GM12892 (cell line): ENCODE measurements at places on chromosomes 1 and 21.

- DNase-seq = peak; percentile 4
Measured at GRCh38 chr1:184494929-184495328, 108.1 kb downstream of the C1orf21 start.

GRCh38 chr1:229001467-229002011 lies 266.3 kb downstream of the RHOU start:
- DNase-seq = no peak

- DNase-seq = peak; percentile 64
Measured at GRCh38 chr1:184664042-184664660, 90.5 kb downstream of the EDEM3 start.

GRCh38 chr1:205748403-205749233 lies 1.4 kb downstream of the NUCKS1 start:
- DNase-seq = no peak

DNA sequence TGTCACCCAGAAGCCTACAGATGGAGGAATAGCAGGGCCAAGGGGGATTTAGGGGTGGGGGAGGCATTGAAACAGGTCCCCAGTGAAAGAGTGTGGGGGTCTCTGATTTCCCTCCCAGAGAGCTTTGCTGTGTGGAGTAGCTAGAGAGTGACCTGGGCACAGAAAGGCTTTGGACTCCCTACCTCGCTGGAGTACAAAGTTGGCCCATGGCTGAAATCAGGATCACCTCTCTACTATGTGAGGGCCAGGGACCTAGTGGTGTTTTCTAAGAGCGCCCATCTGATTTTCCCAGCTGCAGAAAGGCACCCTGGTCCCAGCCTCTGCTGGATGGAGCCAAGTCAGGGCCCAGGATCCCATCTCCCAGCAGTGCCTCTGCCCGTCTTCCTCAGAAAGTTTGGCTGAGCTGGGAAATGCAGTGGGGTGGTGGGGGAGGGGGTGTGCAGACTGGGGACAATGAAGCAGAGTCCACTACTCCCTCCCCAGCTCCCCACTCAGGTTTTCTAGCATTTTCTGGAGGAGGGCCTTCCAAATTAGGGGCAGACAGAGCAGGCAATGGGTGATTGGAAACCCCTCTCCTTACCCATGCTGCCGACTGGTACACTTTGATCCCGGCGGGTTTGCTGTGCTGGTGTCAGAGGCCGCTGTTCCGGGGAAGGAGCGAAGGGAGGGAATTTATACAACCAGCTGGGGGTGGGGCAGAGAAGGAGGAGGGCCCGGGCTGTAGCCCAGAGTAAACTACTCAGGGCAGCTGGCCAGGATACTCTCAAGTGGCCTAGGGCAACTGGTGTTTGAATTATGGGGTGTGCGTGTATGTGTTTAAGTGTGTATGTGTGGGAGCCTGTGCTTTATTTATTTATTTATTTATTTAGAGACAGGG lies at the start of gene SELENBP1:
Gene SELENBP1 (minus strand): TSS at position 648 of the 877 bp plus-strand sequence. CDS start 64 bp downstream, at position 584.
- no peak for DNase-seq

- no peak for DNase-seq
Measured at GRCh38 chr1:25793585-25794170, 6.3 kb upstream of the SELENON start.

DNA sequence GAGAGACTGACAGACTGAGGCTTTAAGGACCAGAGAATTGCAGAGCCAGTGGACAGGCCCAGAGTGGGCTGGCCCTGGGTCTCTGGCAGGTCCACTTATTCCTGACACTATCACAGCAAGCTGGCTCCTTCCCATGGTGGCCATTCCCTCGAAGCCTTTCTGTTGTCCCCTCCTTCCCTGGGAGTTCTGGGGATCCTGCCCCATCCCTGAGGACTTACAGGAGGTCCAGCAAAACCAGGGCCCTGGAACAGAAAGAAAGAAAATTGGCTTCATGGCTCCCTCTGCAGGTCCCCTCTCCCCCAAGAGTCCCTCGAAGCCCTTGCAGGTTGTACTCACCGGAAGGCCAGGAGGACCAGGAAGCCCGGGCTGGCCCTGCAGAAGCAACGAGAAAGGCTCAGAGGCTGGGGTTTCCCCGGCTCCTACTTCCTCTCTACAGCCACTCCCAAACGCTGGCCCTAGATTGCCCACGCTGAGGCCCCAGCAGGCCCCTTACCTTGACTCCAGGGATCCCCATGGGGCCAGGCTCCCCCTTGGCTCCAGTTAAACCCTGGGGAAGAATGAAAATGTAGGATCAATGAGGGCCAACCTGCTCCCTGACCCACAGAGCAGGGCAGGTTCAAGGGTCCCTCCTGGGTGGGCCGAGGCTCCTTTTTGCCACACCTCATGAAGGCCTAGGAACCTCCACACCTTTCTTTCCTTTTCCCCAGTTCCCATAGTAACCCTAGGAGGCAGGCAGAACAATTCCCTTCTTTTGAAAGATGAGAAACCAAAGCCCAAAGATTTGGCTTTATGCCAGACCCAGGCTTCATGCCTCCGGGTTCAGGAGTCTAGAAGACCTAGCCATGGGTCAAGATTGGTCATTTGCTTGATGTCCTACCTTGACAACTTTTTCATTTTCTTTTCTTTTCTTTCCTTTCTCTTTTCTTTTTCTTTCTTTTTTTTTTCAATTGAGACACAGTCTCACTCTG lies 4.6 kb downstream of the COL9A2 start:
- DNase-seq = peak; percentile 69

GRCh38 chr1:18752409-18752808 lies 107.1 kb downstream of the TAS1R2 start:
- DNase-seq = no peak
